Small intestine (tissue), 16 donors: ENCODE measurements at places on chromosomes 6 and 20. TPM values are rescaled to one million over a fixed set of nuclear protein-coding genes. Genes with fewer than 3 reads are reported as not detected.

GRCh38 chr6:15434263-15434662 is 188.4 kb downstream of the JARID2 start:
- DNase-seq, result no peak
- H3K27me3 ChIP-seq, result no peaks in the 10 kb centered on the region
- H3K36me3 ChIP-seq, result no peaks in the 10 kb centered on the region
- H3K4me3 ChIP-seq, result no peak overlapping the region
- no peak overlapping the region for H3K27ac ChIP-seq

DNA sequence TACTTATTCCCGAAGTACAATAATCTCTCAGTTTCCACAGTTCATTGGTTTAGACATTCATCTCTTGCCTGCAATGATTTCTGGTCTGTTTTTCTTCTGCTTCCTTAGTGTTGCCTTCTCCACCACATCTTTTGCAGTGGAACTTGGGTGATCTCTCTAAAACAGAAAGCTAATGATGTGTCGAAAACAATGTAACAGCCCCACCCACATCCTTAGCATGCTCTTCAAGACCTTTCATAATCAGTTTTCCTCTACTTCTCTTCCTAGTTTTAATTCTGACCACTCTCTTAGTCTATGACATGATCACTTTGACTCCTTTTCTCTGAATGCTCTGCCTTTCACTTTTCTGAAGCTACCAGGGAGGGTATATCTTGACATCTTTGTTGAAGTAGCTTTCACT is 1007.9 kb upstream of the CITED2 start:
- H3K36me3 ChIP-seq, result no peaks in the 10 kb centered on the region
- H3K4me3 ChIP-seq, result no peak overlapping the region
- H3K27ac ChIP-seq, result no peak overlapping the region
- DNase-seq, result no peak
- H3K27me3 ChIP-seq, result no peaks in the 10 kb centered on the region
- H3K4me1 ChIP-seq, result peaks cover 7% of the 10 kb centered on the region

DNA sequence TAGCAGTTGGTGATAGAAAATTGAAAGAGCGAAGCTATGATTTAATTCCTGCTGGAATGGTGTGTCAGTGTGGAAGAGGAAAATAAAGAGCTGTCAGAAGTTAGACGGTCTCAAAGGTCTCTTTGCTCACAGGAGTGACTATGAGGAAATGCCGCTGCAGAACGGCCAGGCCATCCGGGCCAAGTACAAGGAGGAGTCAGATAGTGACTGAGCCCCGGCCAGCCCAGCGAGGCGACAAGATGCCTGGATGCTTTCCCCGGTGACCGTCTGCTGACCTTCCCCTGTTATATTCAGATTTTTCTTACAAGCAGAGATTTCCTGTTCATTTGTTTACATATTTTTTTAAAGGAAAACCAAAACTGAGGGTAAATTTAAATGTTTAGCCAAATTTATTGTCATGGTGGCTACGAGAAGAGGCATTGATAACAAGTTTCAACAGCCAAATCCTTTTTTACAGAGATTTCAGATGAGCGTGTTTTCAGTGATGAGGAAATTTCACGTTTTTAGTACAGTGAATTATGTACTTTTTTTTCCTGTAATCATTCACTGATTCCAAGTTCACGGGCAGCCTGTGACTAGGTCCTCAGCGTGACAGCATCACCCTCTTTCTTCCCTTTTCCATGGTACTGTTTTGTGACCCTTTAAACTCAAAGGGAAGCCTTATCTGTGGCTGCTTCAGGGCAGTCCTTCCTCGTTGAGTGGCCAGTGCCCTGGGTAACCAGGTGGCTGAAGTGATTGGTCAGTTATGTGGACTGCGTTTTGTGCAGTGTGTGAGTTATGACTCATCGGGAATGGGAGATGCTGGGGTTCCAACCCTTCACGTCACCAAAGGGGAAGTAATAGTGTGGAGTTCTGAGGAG is 12.6 kb downstream of the DYNLT1 start:
- H3K4me3 ChIP-seq, result no peak overlapping the region
- H3K27me3 ChIP-seq, result no peaks in the 10 kb centered on the region
- H3K36me3 ChIP-seq, result peaks cover 68% of the 10 kb centered on the region
- H3K27ac ChIP-seq, result peak overlapping the region; percentile 95

DNA sequence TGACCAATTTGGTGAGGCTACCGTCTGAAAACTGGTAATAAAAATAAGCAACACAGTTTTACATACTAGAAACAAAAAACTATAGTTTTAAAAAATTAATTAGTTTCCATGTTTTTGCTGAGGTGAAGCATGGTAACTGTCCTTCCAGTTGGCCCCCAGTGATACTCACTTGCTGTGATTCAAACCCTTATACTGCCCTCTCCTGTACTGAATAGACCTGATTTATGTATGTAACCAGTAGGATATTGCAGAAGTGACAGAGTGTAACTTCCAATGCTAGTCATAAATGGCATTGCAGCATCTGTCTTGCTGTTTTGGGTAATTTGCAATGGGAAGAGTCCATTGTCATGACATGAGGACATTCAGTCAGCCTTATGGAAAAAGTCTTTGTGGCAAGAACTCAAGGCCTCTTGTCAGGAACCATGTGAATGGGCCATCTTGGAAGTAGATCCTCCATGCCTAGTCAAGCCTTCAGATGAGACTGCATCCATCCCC is 8.9 kb upstream of the CHD6 start:
- H3K36me3 ChIP-seq, result no peaks in the 10 kb centered on the region
- H3K4me1 ChIP-seq, result no peaks in the 10 kb centered on the region
- H3K27ac ChIP-seq, result no peak overlapping the region

GRCh38 chr20:10609770-10610169 is 64.0 kb downstream of the JAG1 start:
- DNase-seq, result no peak
- H3K4me3 ChIP-seq, result no peak overlapping the region
- no peaks in the 10 kb centered on the region for H3K36me3 ChIP-seq
- no peaks in the 10 kb centered on the region for H3K27me3 ChIP-seq
- H3K27ac ChIP-seq, result peak overlapping the region; percentile 53

DNA sequence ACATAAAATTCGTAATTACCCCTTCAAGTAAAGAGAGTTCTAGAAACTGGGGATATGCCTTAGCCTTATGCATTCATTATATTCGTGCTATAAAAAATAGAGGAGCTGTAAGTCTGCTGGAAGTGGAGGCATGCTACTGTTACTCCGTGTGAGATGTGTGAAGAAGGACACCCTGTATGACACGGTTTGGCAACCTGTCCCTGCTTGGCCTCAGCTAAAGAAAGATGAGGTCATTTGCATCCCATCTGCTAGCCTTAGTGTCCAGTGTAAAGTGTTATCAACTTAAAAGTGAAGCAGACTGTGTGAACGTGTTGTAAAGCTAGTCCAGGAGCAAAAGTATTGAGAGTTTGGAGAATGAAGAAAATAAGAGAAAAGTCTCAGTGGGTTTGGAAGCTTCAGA is 135.1 kb upstream of the RAB32 start:
- no peaks in the 10 kb centered on the region for H3K36me3 ChIP-seq
- no peaks in the 10 kb centered on the region for H3K27me3 ChIP-seq
- DNase-seq, result no peak
- no peaks in the 10 kb centered on the region for H3K4me1 ChIP-seq

DNA sequence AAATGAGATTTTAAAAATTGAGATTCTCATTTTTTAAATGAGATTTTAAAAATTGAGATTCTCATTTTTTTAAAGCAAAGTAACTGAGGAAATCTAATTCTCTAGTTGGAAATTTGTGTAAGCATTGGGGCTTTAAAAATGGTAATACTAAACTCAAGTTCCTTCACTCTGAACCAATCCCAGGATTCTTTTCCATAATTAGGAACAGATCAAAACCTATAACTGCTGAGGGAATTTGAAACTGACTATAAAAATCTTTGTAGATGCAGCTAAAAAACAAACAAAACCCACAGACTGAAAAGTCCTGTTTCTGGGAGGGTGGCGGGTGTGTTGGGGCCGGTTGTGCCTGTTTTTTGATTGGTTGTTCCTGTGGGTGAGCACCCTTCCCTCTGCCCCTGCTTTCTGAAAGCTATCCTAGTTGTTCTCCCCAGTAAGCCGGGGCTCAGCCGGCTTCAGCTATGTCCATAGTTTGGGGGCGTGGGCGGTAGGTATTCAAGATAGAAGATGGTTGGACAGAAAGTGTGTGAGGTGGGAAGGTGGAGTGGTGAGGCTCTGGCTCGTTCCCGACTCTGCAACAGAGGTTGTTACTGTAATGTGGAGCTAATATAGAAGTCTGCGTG is 49.3 kb downstream of the GFRA4 start:
- H3K36me3 ChIP-seq, result peaks cover 36% of the 10 kb centered on the region
- H3K4me1 ChIP-seq, result no peaks in the 10 kb centered on the region
- H3K27ac ChIP-seq, result no peak overlapping the region
- H3K4me3 ChIP-seq, result no peak overlapping the region
- H3K27me3 ChIP-seq, result no peaks in the 10 kb centered on the region
- DNase-seq, result no peak

DNA sequence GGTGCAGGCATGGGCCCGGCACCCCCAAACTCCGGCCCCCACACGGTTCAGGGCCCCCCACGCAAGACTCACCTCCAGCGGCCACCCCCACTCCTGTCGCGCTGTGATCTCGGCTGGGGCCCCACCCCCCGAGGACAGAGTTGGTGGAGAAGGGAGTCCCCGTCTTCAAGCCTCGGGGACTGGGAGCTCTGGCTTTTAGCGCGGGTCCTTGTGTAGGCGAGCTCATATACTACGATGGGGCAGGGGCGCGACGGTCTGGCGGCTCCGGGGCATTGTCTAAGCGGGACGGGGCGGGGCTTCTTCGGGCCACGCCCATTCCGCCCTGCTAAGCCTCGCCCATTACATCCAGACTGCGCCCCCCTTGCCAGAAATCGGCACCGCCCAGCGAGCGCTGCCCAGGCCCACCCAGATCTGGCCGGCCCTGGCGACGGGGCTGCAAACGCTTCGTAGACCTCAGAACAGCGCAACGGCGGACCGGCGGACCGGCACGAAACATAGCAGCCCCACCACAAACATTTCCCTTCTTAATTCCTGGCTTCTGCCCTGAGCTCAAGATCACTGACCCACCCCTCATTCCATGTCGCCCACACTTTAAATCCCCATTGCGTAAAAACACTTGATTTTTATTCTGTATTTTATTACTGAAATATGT is 1.0 kb upstream of the DDAH2 start:
- H3K36me3 ChIP-seq, result peaks cover 11% of the 10 kb centered on the region
- peak overlapping the region; percentile 68 for H3K4me3 ChIP-seq
- no peaks in the 10 kb centered on the region for H3K27me3 ChIP-seq

GRCh38 chr6:9523462-9523861 is 891.4 kb downstream of the TFAP2A start:
- H3K4me3 ChIP-seq, result no peak overlapping the region
- no peaks in the 10 kb centered on the region for H3K36me3 ChIP-seq
- H3K27ac ChIP-seq, result no peak overlapping the region

- H3K36me3 ChIP-seq, result no peaks in the 10 kb centered on the region
- H3K4me1 ChIP-seq, result no peaks in the 10 kb centered on the region
- no peak for DNase-seq
- no peak overlapping the region for H3K4me3 ChIP-seq
Measured at GRCh38 chr6:12718015-12718414, 1.4 kb downstream of the PHACTR1 start.

GRCh38 chr6:33314515-33314942 is 651 bp upstream of the TAPBP start:
- peak overlapping the region; percentile 98 for H3K27ac ChIP-seq
- no peak overlapping the region for H3K4me3 ChIP-seq
- H3K36me3 ChIP-seq, result peaks cover 2% of the 10 kb centered on the region
- H3K27me3 ChIP-seq, result no peaks in the 10 kb centered on the region
- DNase-seq, result peak; percentile 85
- H3K4me1 ChIP-seq, result peaks cover 5% of the 10 kb centered on the region

GRCh38 chr6:154463573-154464419 is 46.7 kb downstream of the CNKSR3 start:
- H3K4me3 ChIP-seq, result no peak overlapping the region
- H3K27ac ChIP-seq, result no peak overlapping the region
- H3K4me1 ChIP-seq, result no peaks in the 10 kb centered on the region
- H3K27me3 ChIP-seq, result no peaks in the 10 kb centered on the region
- H3K36me3 ChIP-seq, result no peaks in the 10 kb centered on the region
- no peak for DNase-seq

DNA sequence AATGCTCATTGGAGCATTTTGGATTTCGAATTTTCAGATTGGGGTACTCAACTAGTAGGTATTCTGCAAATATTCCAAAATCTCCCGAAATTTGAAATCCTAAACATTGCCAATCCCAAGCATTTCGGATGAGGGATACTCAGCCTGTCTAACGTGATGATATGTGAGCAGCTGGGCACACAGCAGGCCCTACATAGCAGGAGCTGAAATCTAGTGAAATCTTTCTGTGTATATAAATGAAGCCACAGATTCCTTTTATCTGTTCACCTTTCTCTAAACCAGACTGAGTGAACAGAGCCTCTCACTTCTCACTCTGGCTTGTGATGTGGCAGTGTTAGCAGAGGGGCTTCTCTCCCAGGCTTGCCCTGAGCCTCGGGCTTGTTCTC is 17.8 kb downstream of the STX16 start:
- H3K27me3 ChIP-seq, result no peaks in the 10 kb centered on the region
- DNase-seq, result no peak
- peaks cover 10% of the 10 kb centered on the region for H3K36me3 ChIP-seq

DNA sequence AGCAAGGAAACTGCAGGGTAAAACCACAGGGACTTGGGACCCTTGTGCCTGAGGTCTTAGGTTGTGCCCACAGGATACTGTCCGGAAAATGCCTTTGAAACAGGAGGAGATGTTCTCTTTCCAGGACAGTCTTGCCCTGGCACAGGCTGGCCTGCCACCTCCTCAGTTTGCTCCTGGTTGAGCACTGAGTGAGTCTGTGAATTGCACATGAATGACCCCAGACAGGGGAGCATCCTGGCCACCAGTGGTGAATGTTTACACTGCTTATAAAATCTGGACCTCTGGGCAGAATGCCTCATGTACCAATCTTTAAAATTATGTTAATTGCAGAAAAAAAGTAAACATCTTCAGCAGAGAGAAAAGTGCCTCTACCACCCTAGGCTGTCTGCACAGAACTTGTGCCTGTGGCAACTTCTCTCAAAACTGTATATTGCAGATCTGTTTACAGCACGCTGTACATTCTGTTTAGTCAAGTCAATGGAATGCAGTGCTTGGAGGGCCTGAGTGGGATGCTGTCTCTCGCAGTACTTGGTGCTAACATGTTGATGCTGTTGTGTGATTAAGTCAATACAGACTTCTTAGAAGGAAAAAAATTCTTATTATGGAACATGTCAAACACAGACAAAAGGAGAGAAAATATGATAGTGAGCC is 242.1 kb downstream of the SOD2 start:
- H3K27ac ChIP-seq, result peak overlapping the region; percentile 52
- no peaks in the 10 kb centered on the region for H3K36me3 ChIP-seq
- no peak overlapping the region for H3K4me3 ChIP-seq

TEAD3 gene
- 17.8 TPM for polyA plus RNA-seq

SLC17A1 gene
- not detected for polyA plus RNA-seq

HLA-DOB gene
- 2.7 TPM for polyA plus RNA-seq
